Stimulated activated CD8-positive, alpha-beta memory T cell treated with anti-CD3 and anti-CD28 coated beads, Interleukin-4, amount 100 ng/mL, for 48 hours (primary cell): ENCODE measurements at places on chromosomes 5 and 9.

- no peak for DNase-seq
These were observed 11.3 kb downstream of the TRPM6 start for GRCh38 chr9:74876382-74876949.

- DNase-seq: no peak
These were observed 66.0 kb downstream of the ZNF366 start for GRCh38 chr5:72441094-72441723.

DNA sequence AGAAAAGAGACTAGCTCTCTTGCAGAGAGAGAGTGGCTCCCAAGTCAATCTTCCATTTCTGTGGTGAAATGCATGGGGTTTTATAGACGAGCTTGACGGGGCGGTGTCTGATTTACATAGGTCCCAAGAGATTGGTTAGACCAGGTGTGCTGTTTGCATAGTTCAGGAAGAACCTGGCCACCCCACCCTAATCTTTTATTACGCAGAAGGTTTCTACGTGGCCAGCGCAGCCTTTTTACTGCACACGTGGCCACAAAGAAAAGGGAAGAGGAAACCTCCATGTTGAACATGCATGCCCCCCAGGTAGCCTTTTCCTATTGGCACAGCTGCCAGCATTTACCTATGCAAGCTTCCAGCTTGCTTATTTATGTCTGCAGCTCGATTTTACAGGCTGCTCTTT lies 92.1 kb downstream of the CAVIN4 start:
- DNase-seq: no peak

DNA sequence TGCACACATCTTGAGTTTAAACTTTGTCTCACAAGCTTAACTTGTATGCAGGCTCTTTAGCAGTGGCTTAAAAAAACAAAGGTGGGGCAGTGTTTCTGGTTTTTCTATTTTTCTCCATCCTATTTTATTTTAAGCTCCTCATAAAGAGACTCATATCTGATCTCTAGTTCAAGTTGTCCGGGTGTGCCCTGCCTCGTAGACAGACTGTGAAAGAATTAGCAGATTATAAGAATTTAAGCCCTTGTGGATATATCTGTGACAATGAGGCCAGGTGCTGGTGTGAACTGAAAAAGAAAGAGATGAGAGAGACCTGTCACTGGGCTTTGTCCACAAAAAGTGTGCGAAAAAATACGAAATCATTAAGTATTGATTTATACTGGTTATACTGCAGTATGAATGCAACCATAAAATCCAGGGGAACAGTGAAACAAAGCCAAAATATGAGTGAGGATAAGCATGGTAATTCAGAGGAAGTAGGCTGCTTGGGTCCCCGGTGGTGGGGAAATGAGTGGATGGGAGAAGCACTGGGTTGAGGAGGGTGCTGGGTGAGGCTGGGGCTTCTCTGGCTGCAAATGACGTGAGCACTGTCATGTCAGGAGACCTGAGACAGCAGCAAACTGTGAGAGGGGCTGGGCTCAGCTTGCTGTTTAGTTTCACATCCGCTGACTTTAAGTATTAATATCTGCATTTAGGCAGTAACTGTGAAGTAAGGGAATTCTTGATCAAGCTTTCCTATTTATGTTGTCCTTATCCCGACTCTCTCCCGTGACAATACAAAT lies 179.7 kb upstream of the ANKRD55 start:
- no peak for DNase-seq

- no peak for DNase-seq
These were observed 147.8 kb downstream of the MAST4 start for GRCh38 chr5:66744040-66744439.

- DNase-seq: no peak
These were observed 51.3 kb upstream of the SUB1 start for GRCh38 chr5:32534041-32534440.

GRCh38 chr9:124101215-124101968 lies 89.8 kb downstream of the LHX2 start:
- no peak for DNase-seq

- no peak for DNase-seq
These were observed 424.8 kb downstream of the TMEM38B start for GRCh38 chr9:106119176-106119575.

- DNase-seq: no peak
These were observed 16.6 kb downstream of the CCDC125 start for GRCh38 chr5:69315972-69316371.

- DNase-seq: no peak
These were observed 481.4 kb downstream of the CDK5RAP2 start for GRCh38 chr9:120098584-120098983.

- no peak for DNase-seq
These were observed 43.0 kb upstream of the HTR4 start for GRCh38 chr5:148697180-148697808.

GRCh38 chr5:78514427-78515330 lies 133.9 kb downstream of the LHFPL2 start:
- DNase-seq: no peak

- DNase-seq: no peak
These were observed 21.0 kb upstream of the RCL1 start for GRCh38 chr9:4771788-4772187.

GRCh38 chr9:130842545-130842944 lies 7.5 kb downstream of the ABL1 start:
- no peak for DNase-seq

DNA sequence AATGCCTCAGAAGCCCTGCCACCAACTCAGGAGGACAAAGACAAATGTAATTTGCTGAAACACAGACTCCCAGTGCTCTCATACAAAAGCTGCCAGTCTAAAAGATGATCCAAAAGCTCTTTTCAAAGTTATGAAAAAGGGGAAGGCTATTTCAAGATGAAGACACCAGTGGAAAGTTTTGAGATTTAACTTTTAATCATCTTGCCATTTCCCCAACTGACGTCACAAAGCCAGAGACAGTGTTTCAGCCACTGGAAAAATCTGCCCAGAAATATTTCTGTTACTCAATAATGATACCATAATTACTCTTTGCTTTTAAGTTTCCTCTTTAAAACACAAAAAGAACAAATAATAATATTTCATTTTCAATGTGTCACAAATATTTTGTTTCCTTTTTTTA lies 20.9 kb downstream of the ENG start:
- DNase-seq: no peak

DNA sequence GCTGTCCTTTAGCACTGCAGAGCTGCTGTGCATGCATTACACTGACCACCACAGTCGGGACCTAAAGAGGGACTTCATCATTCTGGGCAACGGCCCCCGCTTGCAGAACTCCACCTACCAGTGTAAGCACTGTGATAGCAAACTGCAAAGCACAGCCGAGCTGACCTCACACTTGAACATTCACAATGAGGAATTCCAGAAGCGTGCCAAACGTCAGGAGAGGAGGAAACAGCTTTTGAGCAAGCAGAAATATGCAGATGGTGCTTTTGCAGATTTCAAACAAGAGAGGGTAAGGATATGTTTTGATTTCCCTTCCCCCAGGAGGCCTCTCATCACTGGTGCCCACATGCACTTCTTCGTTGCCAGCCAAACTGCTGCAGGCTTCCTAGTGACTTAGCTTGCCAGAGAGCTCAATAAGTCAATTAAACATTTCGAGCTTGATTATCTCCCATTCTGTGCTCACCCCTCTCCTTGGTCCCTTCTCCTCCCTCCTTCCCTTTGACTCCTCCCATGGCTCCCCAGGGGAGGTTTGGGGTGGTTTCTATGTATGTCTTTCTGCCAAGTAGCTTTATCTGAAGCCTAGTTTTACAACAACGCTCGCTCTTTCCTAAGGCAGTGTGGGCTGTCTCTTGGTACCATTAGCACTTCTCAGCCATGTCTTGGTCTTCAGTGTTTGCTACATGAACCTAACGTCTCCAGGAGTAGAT lies 66.7 kb downstream of the ZNF462 start:
- DNase-seq: no peak

DNA sequence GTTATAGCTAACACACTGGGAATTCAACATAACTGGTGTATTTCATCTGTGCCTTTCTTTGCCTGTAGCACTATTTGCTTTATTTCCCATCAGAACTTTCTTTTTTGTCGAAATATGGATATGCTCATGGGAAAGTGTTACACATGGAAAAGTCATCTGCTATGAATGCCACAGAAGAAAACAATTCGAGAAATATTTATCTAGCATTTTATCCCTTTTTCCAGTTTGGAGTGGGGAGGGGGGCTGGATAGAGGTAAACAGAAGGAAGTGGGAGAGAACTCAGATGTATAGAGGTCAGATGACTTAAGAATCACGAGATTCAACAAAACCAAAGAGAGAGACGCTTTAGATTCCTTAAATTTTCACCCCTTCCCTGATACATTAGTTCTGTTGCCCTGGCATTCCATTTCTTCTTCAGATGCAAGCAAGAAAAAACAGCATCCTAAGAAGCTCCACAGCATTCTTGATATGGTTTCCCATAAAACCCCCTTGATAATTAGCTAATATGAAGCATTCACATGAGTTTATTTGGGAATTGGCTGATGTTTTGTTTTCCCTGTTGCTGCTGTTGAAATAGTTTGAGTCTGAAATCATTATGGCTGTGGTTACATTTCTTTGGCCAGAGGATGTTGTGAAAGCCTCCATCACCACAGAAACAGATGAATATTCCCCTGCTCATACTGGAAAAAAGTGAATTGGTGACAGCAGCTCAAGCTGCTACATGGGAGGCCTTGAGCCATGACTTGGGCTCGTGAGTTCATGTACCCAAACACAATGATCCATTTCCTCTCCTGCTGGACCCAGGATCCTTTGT lies 335.8 kb upstream of the DAB2 start:
- no peak for DNase-seq

DNA sequence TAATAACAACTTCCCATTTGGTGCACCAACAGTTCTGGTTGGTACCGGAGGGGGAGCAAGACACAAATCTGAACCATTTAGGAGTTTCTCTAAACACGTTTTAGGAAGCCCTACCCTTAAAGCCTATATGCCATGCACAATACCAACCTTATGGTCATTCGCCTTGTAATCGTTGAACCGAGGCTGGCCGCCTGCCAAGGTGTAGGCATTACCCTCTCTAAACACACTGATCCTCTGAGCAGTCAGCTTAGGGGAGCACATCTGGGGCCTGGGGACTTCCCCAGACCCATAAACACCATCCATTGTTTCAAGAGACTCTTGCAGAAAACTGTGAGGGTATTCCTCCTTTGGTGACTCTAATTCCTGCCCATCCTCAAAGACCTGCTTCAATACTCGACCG lies 328 bp downstream of the GRXCR2 start:
- DNase-seq: no peak

DNA sequence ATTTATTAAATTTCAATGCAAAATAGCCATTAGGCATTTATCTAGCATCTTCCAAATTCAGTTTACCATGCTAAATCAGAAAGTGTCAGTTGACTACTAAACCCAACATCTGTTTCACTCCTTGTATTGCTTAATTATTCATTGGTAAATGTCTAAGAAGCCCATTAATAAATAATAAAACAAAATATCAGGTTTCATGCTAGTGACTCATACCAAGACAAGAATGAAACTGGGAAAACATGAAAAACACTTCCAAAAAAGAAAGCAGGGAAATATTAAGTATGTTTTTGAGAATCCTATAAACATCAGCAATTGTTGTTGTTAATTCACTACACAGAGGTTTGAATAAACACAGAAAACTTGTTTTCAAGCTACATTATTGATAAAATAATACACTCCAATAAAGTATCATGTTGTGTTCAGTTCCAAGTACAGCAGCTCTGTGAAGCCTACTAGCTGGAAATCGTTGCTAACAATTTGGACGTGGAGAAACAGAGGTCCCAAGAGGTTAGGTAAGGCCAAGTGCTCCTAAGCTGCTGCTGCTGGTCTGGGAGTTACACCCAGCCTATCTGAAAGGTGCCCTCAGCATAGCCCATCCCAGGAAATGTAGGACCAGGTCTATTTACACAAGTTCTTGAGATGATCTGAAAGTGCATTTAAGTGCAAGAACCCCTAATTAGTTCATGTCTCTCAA lies 78.8 kb downstream of the GNAQ start:
- DNase-seq: no peak

- DNase-seq: no peak
These were observed 56.6 kb downstream of the RASEF start for GRCh38 chr9:83006378-83006777.

- peak; percentile 48 for DNase-seq
These were observed 105.3 kb downstream of the UBE2R2 start for GRCh38 chr9:33921967-33922895.

DNA sequence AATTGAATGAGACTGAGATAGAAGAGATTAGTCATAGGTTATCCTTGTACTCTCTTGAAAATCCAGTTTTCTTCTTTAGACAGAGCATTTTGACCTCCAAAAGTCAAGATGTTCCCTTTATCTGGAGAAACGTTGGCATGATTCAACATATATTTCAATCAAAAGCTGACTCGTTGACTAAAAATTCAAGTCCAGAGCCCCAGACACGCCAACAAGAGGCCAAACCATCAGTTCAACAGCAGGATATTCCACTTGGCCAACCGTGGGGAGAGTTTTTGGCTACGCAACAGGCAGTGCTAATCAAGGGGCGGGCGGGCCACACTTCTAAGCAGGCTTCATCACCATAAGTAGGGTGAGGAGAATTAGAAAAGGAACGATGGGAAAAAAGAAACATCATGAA lies 119.1 kb downstream of the SLIT3 start:
- DNase-seq: no peak
